ENCODE measurements at places on chromosomes 5 and 9. TPM values are rescaled to one million over a fixed set of nuclear protein-coding genes. Genes with fewer than 3 reads are reported as not detected.

GRCh38 chr5:82347201-82347865 lies 69.2 kb upstream of the RPS23 start:
- DNase-seq = no peak
- no peak overlapping the region for H3K27ac ChIP-seq
- H3K4me1 ChIP-seq = no peaks in the 10 kb centered on the region
- H3K36me3 ChIP-seq = no peaks in the 10 kb centered on the region

- H3K4me1 ChIP-seq = peaks cover 36% of the 10 kb centered on the region
- peak overlapping the region; percentile 91 for H3K4me3 ChIP-seq
- DNase-seq = no peak
- no peaks in the 10 kb centered on the region for H3K27me3 ChIP-seq
These were observed 1.5 kb downstream of the VDAC1 start for GRCh38 chr5:134003064-134003816.

Gene CDO1
- not detected for total RNA-seq

DNA sequence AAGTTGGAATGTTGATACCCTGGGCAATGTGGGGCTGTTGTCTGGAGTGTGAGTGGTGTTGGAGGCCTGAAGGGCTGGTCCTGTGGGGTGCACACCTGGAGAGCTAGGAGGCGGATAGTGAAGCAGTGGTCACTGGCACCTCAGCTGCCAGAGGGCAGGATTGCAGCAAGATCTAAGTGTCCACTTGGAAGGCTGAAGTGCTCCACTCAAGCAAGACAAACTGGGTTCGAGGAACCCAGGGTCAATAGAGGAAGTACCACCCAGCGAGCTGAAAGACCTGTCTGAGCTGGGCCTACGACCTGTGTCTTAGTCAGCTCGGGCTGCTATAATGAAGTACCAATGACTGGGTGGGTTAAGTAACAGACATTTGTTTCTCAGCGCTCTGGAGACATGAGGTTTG lies 39.7 kb upstream of the TJP2 start:
- DNase-seq = no peak
- H3K4me1 ChIP-seq = no peaks in the 10 kb centered on the region
- no peak overlapping the region for H3K4me3 ChIP-seq
- no peaks in the 10 kb centered on the region for H3K36me3 ChIP-seq
- H3K27me3 ChIP-seq = no peaks in the 10 kb centered on the region

Gene MSX2
- total RNA-seq = 64.4 TPM

GRCh38 chr9:99860266-99860665 lies 38.6 kb downstream of the NR4A3 start:
- H3K4me3 ChIP-seq = no peak overlapping the region
- DNase-seq = no peak
- no peak overlapping the region for H3K27ac ChIP-seq
- H3K27me3 ChIP-seq = no peaks in the 10 kb centered on the region
- no peaks in the 10 kb centered on the region for H3K4me1 ChIP-seq

GRCh38 chr5:61744690-61745619 lies 412.9 kb downstream of the ZSWIM6 start:
- no peaks in the 10 kb centered on the region for H3K27me3 ChIP-seq
- no peak overlapping the region for H3K4me3 ChIP-seq
- no peaks in the 10 kb centered on the region for H3K4me1 ChIP-seq
- no peaks in the 10 kb centered on the region for H3K36me3 ChIP-seq
- peak; percentile 13 for DNase-seq

Gene PTGS1
- 0.19 TPM for total RNA-seq

Gene PKN3
- total RNA-seq = 1.6 TPM

Gene LCN2
- not detected for total RNA-seq

DNA sequence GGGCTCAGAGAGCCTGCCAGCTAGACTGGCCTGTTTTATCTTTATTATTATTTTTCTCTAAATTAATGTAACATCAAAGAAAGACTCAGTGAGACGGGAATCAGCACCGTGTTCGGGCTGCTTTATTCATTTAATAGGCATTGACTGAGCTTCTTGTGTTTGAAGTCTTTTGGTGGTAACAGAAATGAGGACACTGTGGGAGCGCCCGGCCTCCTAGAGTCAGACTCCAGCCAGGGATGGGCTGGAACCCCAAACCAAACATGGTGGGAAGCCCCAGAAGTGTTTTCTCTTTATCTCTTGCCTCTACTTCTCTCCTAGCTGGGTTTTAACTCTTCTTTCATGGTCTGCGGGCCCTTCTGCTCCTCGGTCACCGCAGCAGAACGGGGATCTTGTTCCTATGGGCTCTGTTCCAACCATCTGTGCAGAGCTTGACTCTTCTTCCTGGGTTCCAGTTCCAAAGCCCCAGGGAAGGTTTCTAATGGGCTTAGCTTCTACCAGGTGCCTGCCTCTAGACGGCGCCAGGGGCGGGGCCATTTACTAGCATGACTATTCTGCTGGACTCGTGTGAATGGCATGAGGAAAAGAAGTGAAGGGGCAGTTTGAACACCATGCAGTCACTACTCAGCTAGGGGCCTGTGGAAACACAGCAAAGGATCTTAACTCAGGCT lies 123.8 kb downstream of the FGF18 start:
- no peak overlapping the region for H3K27ac ChIP-seq
- no peaks in the 10 kb centered on the region for H3K27me3 ChIP-seq
- no peak overlapping the region for H3K4me3 ChIP-seq
- no peak for DNase-seq

- no peak overlapping the region for H3K4me3 ChIP-seq
- no peaks in the 10 kb centered on the region for H3K4me1 ChIP-seq
- no peak overlapping the region for H3K27ac ChIP-seq
- H3K27me3 ChIP-seq = no peaks in the 10 kb centered on the region
- no peaks in the 10 kb centered on the region for H3K36me3 ChIP-seq
These were observed 9.3 kb downstream of the NACC2 start for GRCh38 chr9:136085815-136086212.

DNA sequence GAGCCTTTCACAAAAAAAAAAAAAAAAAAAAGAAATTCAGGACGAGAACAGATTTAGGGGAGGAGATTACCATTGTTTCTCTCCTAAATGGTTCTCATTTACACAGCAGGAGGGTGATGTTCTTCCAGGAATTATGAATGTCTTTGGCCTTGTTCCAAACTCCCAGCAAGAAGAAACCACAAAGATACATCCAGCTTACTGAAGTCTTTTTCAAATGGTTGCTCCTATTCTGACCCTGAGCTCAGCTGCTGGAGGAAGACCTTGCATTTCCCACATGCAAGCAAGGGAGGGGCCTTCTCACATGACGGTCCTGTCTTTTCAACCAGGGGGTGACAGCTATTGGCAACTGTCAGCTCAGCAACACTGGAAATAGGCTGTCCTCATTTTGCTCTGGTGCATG lies 203.0 kb upstream of the VLDLR start:
- no peaks in the 10 kb centered on the region for H3K36me3 ChIP-seq
- H3K27me3 ChIP-seq = no peaks in the 10 kb centered on the region
- DNase-seq = no peak
- H3K4me1 ChIP-seq = peaks cover 13% of the 10 kb centered on the region
- H3K4me3 ChIP-seq = no peak overlapping the region
- H3K27ac ChIP-seq = no peak overlapping the region

DNA sequence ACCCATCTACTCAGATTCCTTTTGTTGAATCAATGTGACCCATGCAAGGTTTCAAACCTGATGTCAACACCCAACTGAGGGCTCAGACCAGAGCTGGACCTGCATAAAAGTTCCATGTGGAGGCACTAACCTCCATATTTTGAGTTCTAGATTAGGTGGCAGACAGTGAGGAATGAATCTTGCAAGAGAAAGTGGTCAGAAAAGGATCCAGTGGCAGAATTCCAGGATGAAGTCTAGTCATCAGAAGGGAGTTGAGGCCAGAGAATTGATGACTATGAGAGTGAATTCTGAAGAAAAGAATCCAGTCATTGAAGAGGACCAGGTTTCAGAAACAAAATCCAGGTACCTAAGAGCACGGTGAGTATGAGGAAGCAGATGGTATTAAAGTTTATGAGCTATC lies 205.1 kb upstream of the RGMB start:
- H3K27ac ChIP-seq = no peak overlapping the region
- DNase-seq = no peak
- no peaks in the 10 kb centered on the region for H3K4me1 ChIP-seq
- no peak overlapping the region for H3K4me3 ChIP-seq

Gene RANBP3L
- total RNA-seq = not detected

Gene C9orf50
- total RNA-seq = not detected

GRCh38 chr9:99031319-99031718 lies 73.6 kb upstream of the TGFBR1 start:
- DNase-seq = no peak
- no peaks in the 10 kb centered on the region for H3K27me3 ChIP-seq
- H3K4me3 ChIP-seq = no peak overlapping the region
- H3K36me3 ChIP-seq = no peaks in the 10 kb centered on the region
- no peaks in the 10 kb centered on the region for H3K4me1 ChIP-seq
- no peak overlapping the region for H3K27ac ChIP-seq

DNA sequence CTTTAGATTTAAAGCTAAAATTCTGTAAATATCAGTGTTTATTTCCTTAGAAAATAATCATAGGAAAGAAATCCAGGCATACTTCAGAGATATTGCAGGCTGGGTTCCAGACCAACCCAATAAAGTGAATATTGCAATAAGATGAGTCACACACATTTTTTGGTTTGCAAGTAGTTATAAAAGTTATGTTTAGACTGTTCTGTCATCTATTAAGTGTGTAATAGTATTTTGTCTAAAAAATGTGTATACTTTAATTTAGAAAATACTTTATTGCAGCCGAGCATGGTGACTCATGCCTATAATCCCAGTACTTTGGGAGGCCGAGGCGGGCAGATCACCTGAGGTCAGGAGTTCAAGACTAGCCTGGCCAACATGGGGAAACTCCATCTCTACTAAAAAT lies 6.9 kb upstream of the RIC1 start:
- no peak for DNase-seq
- no peaks in the 10 kb centered on the region for H3K36me3 ChIP-seq
- H3K4me3 ChIP-seq = no peak overlapping the region
- H3K27ac ChIP-seq = no peak overlapping the region
- no peaks in the 10 kb centered on the region for H3K4me1 ChIP-seq

Gene WWC1
- 109 TPM for total RNA-seq

Measured in Caco-2 (cell line).